Neural progenitor cell (in vitro differentiated cells): ENCODE measurements at places on chromosomes 13 and 19. TPM values are rescaled to one million over a fixed set of nuclear protein-coding genes. Genes with fewer than 3 reads are reported as not detected.

- DNase-seq: no peak
Measured at GRCh38 chr13:24348385-24348784, 39.0 kb downstream of the C1QTNF9 start.

DNA sequence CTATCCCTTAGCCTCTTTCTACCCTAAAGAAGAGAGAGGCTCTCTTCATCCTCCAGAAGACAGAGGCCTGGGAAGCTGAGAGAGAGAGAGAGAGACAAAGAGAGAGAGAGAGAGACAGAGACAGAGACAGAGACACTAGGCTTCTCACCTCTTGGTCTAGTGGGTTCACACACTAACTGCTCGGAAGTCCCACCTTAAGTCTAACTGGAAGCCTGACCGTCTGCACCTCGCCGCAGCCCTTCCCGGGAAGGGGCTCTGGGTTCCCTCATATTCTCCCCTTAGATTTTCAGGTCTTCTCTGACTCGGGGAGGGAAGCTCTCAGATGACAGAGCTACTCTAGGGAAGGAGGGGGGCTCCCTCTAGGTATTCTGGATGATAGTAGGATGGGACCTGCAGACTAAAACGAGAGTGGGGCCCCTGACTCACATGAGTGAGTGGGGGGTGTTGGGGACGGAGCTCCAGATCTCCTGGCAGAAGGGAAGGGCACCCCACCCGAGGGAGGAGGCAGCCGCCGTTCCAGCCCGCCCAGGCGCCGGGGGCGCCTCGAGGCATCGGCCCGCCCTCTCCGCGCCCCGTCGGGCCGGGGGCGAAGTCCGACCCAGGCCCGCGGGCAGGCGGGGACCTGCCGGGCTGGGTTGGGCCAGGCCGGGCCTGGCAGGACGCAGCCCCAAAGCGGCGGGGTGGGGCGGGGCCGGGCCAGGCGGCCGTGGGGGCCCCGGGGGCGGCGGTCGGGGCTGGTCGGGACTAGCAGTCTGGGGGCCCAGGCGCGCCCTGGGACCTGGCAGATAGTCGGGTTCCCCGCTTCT is 2.0 kb upstream of the JUNB start:
- peak; percentile 72 for DNase-seq

Gene C3
- total RNA-seq: 0.25 and 1.5 TPM in 2 replicates

- no peak for DNase-seq
Measured at GRCh38 chr19:1970806-1971502, 30.0 kb downstream of the CSNK1G2 start.

GRCh38 chr13:44287958-44288357 is 85.7 kb upstream of the SERP2 start:
- no peak for DNase-seq

Gene PRTN3
- 0.28 TPM in 1 of 2 replicates, not detected in the other for total RNA-seq

GRCh38 chr19:42201489-42202289 is 15.8 kb downstream of the DEDD2 start:
- no peak for DNase-seq

DNA sequence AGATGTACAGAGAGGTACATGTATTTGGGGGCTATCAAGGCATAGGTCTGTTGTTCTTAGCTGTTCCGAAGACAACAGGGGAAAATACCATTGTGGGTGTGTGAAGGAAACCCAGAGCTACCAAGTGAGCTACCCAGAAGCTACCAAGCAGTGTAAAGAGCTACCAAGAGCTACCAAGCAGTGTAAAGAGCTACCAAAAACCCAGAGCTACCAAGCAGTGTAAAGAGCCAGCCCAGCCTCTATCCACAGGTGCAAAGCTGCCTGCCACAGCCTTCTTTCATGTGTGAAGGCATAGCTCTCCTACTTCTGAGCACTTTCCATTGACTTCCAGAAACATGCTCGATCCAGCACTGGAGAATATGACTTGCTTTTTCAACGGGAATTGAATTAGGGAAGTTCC is 145.7 kb downstream of the AKAP11 start:
- DNase-seq: no peak

Gene NXNL1
- not detected in 2 replicates for total RNA-seq

GRCh38 chr13:53005626-53006025 is 23.0 kb upstream of the OLFM4 start:
- DNase-seq: no peak

DNA sequence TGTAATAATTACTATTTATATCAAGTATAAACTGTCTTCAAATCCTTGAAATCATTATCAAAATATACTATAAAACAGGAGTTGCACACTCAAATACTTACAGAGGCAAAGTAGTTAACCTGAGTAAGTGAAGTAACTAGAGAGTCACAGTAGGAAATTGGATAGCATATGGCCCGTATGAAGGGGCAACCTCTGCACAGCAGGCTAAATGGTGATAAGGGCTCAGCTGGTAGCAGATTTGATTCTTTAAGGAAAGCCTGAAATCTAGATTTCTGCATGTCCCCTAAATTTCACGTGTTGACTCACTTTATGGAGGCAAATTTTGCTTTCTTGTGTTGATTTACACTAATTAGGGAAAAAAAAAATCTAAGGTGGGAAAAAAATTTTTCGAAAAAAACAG is 46.4 kb downstream of the STOML3 start:
- DNase-seq: no peak
